Activated T-cell treated with anti-CD3 and anti-CD28 coated beads, Interleukin-2, amount 50 U/mL, for 48 hours (primary cell): ENCODE measurements at places on chromosomes 7 and 10.

DNA sequence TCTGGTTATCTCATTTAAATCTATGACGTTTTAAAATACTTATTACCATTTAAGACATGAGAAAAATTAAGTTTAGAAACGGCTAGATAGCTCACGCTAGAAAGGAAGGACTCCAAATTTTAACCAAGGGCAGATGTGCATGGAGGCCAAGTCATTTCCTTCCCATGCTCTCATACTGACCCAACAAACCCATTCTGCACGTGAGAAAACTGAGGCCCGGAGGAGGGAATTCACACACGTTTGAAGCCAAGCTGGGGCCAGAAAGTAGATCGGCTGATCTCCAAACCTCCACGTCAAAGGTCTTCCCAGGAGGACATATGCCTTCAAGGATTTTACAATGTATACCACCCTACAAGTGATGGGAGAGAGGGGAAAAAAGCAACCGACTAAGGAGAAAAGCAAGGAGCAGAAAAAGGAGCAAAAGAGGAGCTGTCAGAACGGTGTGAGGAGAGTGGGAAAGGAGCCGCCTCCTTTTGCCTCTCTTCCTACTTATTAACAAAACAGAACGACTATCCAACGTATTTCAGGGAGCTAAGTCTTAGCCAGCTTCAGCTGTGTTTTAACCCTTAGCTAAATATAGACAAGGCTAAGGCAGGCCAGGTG lies 645 bp upstream of the SIRT1 start:
- DNase-seq = no peak

DNA sequence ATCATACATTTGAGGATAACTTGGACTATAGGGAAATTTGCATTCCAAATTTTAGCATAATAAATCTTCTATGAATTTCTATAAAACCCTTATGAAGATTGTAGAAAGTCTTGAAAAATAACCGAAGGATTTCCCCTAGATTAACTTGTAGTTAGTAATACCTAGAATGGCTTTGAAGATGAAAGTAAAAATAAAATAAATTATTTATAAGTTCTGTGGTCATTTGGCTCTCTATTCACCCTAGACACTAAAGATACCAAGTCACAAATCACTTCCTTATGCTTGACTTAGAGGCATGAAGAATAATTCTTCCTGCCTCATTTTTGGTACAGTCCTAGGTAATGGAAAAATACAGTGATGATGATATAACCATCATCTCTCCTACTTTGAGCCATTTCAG lies 79.3 kb downstream of the CSTF2T start:
- DNase-seq = no peak

- DNase-seq = no peak
These were observed 1.1 kb downstream of the ZNF32 start for GRCh38 chr10:43647576-43647975.

- DNase-seq = no peak
These were observed 29.2 kb upstream of the CFAP46 start for GRCh38 chr10:132971448-132972148.

- DNase-seq = no peak
These were observed 6.3 kb upstream of the ARHGAP22 start for GRCh38 chr10:48611133-48611532.

DNA sequence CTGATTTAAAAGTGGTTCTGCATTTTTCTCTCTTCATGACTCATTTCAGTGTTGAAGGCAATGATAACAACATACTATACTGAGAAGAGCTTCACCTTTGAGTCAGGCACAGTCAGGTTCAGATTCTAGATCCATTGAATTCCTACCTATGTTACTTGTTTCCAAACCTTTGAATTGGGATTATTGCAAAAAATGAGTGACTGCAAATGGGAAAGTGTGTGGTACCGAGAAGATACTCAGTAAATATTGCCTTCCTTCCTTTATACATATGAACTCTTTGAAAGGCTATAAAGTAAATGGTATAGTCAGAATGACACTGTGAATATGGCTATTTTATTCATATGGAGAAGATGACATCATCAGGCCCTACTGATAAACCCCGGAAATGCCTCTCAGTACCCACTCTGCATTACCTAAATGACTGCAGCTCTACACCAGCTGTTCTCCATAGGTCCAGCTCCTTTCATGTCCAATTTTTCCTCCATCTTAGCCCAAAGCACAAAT lies 66.7 kb upstream of the FGL2 start:
- no peak for DNase-seq
